GM19239 (cell line): ENCODE measurements at places on chromosomes 12 and 14.

- DNase-seq = no peak
Observed at GRCh38 chr12:38850461-38850860, 54.9 kb downstream of the CPNE8 start.

DNA sequence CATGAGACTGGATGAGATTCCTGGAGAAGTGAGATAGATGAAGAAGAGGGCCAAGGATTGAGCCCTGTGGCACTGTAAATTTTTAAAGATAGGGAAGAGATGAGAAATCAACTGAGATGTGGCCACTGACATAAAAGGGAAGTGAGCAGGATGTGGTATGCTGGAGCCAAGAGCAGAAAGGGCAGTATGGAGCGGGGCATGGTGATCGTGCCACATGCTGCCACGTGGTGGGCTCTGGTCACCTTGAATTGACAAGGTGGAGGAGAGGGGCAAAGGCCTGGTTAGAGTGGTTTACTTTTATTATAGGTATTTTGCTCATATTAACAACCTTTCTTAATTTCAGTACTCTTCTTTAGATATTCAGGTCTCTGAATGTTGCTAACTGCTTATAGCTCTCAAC is 257.9 kb downstream of the NEDD1 start:
- DNase-seq = no peak

DNA sequence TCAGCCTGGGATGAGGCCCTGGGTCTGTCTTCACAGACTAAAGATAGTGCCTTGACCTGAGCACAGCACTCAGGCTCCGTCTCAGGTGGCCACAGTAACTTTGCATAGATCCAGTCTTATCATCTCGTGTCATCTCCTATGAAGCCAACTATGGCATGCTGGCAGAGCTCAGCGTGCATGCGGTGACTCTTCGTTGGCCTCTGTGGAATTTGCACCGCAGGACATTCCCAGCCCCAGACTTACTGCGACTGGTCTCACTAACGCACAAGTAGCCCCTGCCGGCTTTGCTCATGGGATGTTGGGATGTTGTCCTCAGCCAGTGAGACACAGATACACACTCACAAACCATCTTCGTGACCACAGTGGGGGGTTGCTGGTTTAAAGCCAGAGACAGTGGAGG is 199.6 kb downstream of the CHST11 start:
- no peak for DNase-seq

GRCh38 chr12:132517013-132517739 is 27.2 kb downstream of the FBRSL1 start:
- DNase-seq = no peak

- DNase-seq = no peak
Observed at GRCh38 chr14:51845811-51846210, 14.6 kb upstream of the GNG2 start.
